A549 treated with ZK216348 at 1 μM for 4 hours (cell line): ENCODE measurements at places on chromosomes 6 and 20. TPM values are rescaled to one million over a fixed set of nuclear protein-coding genes. Genes with fewer than 3 reads are reported as not detected.

The CUL9 gene
- total RNA-seq: 6.2 to 9.5 TPM (median 9.3 TPM) in 5 replicates

The SERPINB6 gene
- total RNA-seq: 146 to 156 TPM (median 148 TPM) in 5 replicates

The MACROD2 gene
- total RNA-seq: 0.26 to 1.4 TPM (median 0.74 TPM) in 5 replicates

The CST1 gene
- 0.59 to 1.5 TPM (median 0.81 TPM) in 4 of 5 replicates, not detected in the other for total RNA-seq

The STX11 gene
- total RNA-seq: 2.1 to 2.6 TPM (median 2.5 TPM) in 5 replicates

The IP6K3 gene
- 0.27 to 0.52 TPM (median 0.33 TPM) in 5 replicates for total RNA-seq

The SCP2D1 gene
- not detected in 5 replicates for total RNA-seq

The CPXM1 gene
- not detected in 5 replicates for total RNA-seq

The CCN2 gene
- total RNA-seq: 43.2 to 82.6 TPM (median 64.5 TPM) in 5 replicates
